ENCODE measurements at places on chromosomes 13 and 19.

DNA sequence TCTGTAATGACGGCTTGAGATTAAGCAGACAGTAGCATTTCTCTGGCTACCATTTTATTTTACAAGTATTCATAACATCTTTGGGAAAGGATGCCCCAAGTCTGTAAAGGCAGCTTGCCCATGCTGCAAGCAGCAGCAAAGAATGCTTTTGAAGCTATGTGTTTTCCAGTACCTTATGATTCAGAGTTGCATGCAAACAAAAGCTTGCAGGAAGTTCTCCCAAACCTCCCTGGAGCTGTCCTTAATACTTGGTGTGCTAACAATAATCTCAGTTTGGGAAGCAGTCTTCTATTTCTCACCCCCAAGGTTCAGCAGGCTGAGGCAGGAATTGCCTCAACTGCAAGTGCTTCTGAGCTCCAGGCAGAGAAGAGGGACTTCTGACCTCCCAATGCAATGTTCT, 60.8 kb downstream of the CCNA1 start:
- DNase-seq, result no peak

GRCh38 chr19:49338691-49339300, 3.6 kb downstream of the CD37 start:
- no peak for DNase-seq

- DNase-seq, result no peak
These were observed 16.2 kb downstream of the MAST3 start for GRCh38 chr19:18113827-18114226.

DNA sequence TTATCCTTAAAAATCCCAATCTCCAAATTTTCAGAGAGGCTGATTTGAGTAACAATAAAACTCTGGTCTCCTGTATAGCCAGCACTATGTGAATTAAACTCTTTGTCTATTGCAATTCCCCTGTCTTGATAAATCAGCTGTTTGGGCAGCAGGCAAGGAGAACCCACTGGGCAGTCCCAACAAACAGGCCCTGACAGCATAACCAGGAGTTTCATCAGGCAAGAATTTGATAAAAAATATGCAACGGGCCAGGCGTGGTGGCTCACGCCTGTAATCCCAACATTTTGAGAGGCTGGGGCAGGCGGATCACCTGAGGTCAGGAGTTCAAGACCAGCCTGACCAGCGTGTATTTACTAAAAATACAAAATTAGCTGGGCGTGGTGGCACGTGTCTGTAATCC, 42.1 kb downstream of the STK24 start:
- DNase-seq, result no peak

DNA sequence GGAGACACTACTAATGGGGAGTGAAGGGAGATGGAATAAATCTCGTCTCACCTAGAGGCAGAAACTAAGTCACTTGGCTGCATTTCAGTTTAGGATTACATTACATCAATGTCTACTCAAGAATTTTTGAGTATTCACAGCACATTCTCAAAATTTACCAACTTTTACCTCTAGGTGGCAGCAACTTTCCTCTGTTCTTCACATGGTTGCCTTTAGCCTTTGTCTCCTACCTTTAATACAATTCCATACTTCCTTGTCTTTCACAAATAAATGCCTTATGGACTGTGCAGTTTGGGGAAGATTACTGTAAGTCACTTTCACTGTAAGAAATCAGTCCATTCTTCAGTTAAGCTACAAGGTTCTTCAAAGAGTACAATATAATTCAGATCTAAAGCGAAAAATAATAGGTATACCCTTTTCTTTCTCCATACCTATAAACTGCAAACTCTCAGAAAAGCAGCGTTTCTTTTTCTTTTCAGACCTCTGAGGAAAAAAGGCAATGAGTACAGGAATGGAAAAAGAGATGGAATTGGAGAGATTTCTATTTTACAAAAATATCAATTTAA, 379.4 kb downstream of the KLF12 start:
- DNase-seq, result no peak

DNA sequence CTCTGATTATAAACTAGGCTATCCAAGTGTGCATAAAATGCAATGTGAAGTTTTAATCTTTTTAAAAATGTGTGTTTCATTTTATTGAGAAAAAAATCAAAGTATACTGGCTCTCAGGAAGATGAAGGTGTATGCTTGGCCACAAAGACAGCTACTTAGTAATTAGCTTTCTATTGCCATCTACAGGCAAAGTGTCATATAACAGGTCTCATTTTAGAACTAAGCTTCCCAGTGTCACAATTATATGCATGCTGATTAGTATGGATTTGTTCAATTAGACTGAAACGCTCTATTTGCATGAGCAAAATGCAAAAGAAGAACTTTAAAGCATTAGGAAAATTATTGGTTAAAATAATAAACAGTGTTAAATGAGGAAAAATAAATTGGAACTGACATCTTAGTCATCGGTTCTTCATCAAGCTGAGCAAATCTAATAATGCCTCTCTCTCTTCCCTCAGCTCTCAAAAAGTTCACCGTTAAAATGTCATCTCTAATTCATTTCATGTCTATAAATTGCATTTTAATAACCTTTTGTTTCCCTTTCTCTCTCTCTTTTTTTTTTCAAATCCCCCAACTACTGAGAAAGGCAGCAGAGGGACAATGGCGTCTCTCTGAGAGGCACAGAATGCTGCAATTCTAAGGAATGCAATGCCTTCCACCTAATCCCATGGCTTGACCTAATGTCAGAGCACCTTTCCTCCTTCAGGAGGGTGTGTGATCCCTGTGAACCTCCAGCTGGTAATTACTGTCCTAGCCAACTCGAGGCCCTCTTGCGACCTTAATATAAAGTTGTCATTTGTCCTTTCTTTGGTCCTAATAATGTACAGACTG, 313.1 kb upstream of the MAB21L1 start:
- DNase-seq, result no peak

- no peak for DNase-seq
These were observed 685 bp downstream of the VWA8 start for GRCh38 chr13:41960211-41960636.

DNA sequence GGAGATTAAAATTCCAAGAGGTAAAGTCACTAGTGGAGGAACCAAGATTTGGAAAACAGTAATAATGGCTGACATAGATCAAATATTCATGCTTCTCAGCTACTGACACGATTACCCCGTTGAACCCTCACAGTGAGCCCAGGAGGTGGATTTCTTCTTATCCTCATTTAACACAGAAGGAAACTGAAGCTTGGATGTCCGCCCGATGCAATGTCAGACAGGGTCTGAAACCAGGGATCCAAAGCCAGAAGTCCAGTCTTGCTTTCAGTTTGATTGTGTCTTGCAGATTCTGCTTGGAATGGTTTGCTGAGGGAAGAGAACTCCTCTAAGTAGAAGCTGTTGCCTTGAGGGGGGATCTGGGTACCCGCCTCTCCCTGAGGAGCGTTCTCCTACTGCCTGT, 404.7 kb downstream of the KCNRG start:
- no peak for DNase-seq

- DNase-seq, result no peak
These were observed 3.4 kb downstream of the ACP4 start for GRCh38 chr19:50793558-50794065.

- DNase-seq, result no peak
These were observed 32.2 kb upstream of the SLC15A1 start for GRCh38 chr13:98784666-98785065.

- DNase-seq, result no peak
These were observed 12.9 kb downstream of the SPC24 start for GRCh38 chr19:11142528-11143171.

GRCh38 chr13:113231306-113232207, 22.1 kb downstream of the CUL4A start:
- DNase-seq, result no peak
